ENCODE measurements at places on chromosomes 12 and 14.

- no peak for DNase-seq
Observed at GRCh38 chr12:116476227-116476822, 82.9 kb upstream of the MAP1LC3B2 start.

- no peak for DNase-seq
Observed at GRCh38 chr14:94145902-94146527, 16.6 kb upstream of the IFI27L2 start.

DNA sequence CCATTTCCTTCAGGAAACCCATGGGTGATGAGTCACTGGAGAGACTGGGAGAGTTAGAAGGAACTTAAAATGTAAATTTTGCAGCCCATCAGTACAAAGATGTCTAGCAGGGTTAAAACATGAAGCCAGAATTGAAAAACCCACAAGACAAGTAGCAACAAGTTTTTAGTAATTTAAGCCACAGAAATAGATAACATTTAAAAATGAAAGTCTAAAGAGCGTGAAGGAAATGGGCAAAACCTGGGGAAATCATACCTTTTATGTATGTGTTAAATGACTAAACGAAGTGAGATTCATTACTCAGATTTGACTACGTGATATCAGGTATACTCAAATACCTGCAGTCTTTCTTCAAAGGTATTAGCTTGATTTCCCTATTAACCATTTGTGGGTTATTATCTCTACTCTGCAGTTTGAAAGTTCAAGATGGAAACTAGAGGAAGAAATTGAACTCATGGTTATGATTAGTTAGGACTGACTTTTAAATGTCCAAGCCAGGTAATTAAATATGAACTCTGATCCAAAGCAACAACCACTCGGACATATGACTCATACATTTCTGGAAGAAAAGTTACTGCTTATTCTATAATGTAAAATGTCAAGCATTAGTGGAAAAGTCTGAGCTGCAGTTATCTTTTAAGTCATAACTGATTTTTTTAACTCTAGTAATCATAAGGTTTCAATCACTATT is 84.1 kb downstream of the ITPR2 start:
- no peak for DNase-seq

GRCh38 chr14:53963320-53964227 is 6.9 kb upstream of the BMP4 start:
- DNase-seq: no peak

DNA sequence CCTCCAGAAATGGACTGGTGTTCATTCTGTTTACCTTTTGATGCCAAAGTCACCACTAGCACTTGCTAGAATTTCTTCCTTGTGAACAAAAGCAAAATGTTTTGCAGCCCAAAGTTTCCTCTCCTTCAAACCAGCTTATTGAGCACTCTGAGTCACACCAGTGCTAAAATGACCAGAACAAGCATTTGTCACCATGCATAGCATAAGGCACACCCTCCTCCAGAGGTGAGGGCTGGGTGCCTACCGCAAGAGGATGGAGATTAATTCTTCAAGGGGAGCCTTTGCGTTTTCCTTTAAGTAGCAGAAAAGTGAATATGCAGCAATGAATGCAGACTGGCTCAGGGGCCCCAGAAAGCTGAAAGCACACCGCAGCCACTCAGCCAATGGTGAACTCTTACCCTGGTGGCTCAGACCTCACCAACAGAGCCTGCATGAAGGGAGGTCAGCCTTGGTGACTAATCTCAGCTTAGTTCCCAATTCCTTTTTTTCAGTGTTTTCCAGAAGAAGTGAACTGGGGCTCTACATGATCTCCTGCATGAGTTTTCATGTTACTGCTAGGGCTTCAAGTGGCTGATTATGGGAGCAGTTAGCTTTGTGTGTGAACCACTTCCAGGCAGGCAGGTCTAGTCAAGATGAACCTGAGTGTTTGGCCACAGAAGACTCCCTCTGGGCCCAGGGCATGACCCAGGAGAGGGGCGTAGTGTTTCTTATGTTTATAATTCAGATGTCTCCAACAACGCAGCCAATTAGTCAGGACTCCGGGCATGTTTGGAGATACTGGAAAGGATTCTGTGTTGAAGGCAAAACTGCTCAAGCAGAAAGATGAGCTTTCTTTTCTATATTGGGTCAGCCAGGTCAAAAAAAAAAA is 96.3 kb downstream of the PAX9 start:
- DNase-seq: no peak

DNA sequence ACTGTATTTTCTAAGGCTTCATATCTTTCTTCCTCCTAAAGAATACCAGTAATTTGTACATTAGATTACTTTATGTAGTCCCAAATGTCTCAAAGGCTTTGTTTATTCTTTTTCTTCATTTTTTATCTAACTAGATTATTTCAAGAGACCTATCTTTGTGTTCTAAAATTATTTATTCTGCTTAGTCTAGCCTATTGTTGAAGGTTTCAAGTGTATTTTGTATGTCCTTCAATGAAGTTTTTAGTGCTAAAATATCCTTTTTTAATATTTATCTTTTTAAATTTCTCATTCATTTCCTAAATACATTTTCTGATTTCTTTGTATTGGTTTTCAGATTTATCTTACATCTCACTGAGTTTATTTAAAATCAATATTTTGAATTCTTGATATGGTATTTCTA is 25.8 kb downstream of the OR4N5 start:
- no peak for DNase-seq

GRCh38 chr12:73935817-73936216 is 601.8 kb upstream of the ATXN7L3B start:
- DNase-seq: no peak

- no peak for DNase-seq
Observed at GRCh38 chr12:104969343-104969742, 11.3 kb upstream of the SLC41A2 start.
